ENCODE measurements at places on chromosomes 2 and 18. TPM values are rescaled to one million over a fixed set of nuclear protein-coding genes. Genes with fewer than 3 reads are reported as not detected.

Gene KCNG3
- under 0.01 TPM for total RNA-seq

Gene ABCG8
- not detected for total RNA-seq

Gene TRIB2
- 9.3 TPM for total RNA-seq

Gene NT5DC4
- not detected for total RNA-seq

Gene SERPINB10
- not detected for total RNA-seq

Gene STARD6
- not detected for total RNA-seq

Gene LRATD1
- 2.8 TPM for total RNA-seq

Gene CPO
- total RNA-seq = 0.13 TPM
